ENCODE measurements at places on chromosomes 4 and X.
A peak's percentile ranks its signal among the peaks of the same experiment; 100 is the strongest.

DNA sequence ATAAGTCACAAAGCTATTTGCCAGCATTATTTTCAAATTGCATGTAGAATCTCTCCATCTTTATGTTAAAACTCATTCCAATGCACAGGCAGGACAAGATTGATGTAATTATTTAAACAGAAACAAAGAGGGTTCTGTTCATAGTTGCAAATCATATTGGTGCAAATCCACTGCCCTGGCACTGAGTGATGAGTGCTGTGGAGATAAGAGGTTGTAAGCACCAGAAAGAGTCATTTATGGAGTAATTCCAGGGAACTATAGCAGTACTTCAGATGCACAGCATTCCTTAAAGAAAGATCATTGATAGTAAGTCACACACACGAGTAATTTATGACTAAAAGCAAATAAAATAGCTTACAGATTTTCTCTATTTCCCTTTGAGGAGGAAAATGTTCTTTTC lies 337.7 kb upstream of the CTSO start:
- no peak overlapping the region for H3K4me3 ChIP-seq
- H3K36me3 ChIP-seq, result no peaks in the 10 kb centered on the region
- H3K27ac ChIP-seq, result no peak overlapping the region
- H3K27me3 ChIP-seq, result no peaks in the 10 kb centered on the region
- DNase-seq, result no peak
- peaks cover 5% of the 10 kb centered on the region for H3K4me1 ChIP-seq

- H3K4me3 ChIP-seq, result no peak overlapping the region
- no peaks in the 10 kb centered on the region for H3K27me3 ChIP-seq
- H3K27ac ChIP-seq, result no peak overlapping the region
- DNase-seq, result no peak
- H3K4me1 ChIP-seq, result no peaks in the 10 kb centered on the region
Observed at GRCh38 chr4:5470318-5471198, 237.8 kb downstream of the EVC2 start.

GRCh38 chrX:48848847-48849246 lies 13.4 kb upstream of the PCSK1N start:
- no peak overlapping the region for H3K4me3 ChIP-seq
- no peak overlapping the region for H3K27ac ChIP-seq
- H3K4me1 ChIP-seq, result no peaks in the 10 kb centered on the region
- H3K27me3 ChIP-seq, result no peaks in the 10 kb centered on the region
- H3K36me3 ChIP-seq, result no peaks in the 10 kb centered on the region

GRCh38 chrX:21806691-21807090 lies 32.7 kb upstream of the MBTPS2 start:
- DNase-seq, result no peak
- peaks cover 14% of the 10 kb centered on the region for H3K4me1 ChIP-seq
- H3K27me3 ChIP-seq, result no peaks in the 10 kb centered on the region
- H3K4me3 ChIP-seq, result no peak overlapping the region
- H3K36me3 ChIP-seq, result no peaks in the 10 kb centered on the region

- peaks cover 39% of the 10 kb centered on the region for H3K36me3 ChIP-seq
- peaks cover 65% of the 10 kb centered on the region for H3K4me1 ChIP-seq
- H3K27ac ChIP-seq, result peak overlapping the region; percentile 86
- no peaks in the 10 kb centered on the region for H3K27me3 ChIP-seq
- no peak overlapping the region for H3K4me3 ChIP-seq
Observed at GRCh38 chr4:84852081-84852480, 114.4 kb downstream of the WDFY3 start.

DNA sequence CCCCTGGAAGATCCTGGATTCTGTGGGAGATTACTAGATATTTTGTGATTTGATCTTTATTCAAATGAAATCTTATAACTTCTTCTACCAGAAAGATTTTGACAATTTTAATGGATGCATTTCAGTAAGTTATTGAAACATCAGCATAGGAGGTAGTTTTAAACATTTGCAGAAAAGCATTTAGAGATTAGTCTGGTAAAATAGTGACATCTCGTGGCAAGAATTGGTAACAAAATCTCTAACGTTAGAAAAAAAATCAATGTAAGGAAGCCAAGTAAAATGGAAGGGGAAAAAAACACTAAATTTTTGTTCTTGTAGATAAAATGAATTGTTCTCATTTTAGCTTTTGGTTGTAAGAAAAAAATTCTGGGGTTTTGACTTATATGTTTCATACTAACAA lies 73.3 kb downstream of the TASL start:
- H3K36me3 ChIP-seq, result no peaks in the 10 kb centered on the region
- no peaks in the 10 kb centered on the region for H3K4me1 ChIP-seq
- H3K27ac ChIP-seq, result no peak overlapping the region

All from SJCRH30 (cell line).